HS-27A (cell line): ENCODE measurements at places on chromosomes 7 and 10.

- DNase-seq: no peak
These were observed 8.0 kb downstream of the CLDN3 start for GRCh38 chr7:73761854-73762658.

DNA sequence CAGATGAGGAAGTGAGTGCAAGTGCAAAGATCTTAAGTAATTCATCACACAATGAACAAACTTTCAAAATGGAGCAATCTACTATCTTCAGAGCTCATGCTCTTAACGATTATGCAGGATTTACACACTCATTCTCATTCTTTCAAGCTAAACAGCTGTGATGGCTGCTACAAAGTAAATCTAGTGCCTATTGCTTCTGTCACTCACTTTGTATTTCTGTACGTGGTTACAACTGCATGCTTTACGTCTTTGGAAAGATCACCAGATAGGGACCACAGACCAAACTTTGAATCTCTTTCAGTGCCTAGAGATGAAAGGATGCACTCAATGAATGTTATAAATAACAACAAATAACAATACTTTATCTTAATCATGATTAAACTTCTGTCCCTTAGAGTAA is 194.6 kb downstream of the MAGI2 start:
- DNase-seq: no peak

GRCh38 chr7:151129117-151129959 is 38.2 kb downstream of the GBX1 start:
- DNase-seq: no peak

DNA sequence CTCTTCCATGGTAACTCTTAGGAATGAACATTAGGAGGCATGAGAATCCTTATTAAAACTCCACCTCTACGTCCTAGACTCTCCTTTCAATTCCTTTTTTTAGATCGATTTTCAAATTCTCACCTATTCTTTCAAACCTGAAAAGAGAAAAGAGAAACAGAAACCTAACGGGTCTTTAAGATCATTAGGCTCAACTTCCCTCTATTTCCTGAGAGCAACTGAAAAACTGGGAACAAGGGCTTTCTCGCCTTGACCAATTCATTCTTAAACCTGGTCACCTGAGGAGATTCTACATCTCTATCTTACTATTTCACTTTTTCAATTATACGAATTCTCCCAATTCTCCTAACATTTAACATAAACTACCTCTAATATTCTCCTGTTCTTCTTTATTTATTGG is 2.8 kb downstream of the TFEC start:
- no peak for DNase-seq

DNA sequence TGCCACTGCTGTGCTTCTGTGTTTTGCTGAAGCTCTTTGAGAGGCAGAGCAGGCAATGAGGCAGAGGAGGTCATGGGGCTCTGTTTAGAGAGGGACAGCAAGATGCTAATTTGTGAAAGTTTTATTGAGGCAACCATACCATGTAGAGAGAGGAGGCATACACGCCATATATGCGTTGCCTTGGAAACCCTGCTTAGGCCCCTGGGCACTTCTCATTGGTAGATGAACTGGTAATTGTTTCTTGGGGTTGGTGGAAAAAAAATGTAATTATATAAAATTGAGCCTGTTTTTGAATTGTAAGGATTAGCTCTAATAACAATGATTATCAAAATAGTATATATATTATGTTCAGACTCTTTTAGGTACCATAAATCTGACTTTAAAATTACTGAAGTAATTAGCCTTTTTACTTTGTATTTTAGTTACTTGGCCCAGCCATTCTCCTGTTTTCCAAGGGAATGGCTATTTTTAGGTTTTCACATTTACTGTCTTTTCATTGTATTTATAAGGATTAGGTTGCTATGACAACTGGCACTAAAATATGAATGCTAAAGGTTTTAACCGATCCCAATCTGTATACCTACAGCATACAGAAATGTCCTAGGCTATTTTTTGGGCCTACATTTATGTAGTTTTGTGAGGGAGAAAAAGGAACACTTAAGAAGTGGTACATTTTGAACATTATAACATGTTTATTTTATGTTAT is 52.4 kb downstream of the BZW2 start:
- no peak for DNase-seq

DNA sequence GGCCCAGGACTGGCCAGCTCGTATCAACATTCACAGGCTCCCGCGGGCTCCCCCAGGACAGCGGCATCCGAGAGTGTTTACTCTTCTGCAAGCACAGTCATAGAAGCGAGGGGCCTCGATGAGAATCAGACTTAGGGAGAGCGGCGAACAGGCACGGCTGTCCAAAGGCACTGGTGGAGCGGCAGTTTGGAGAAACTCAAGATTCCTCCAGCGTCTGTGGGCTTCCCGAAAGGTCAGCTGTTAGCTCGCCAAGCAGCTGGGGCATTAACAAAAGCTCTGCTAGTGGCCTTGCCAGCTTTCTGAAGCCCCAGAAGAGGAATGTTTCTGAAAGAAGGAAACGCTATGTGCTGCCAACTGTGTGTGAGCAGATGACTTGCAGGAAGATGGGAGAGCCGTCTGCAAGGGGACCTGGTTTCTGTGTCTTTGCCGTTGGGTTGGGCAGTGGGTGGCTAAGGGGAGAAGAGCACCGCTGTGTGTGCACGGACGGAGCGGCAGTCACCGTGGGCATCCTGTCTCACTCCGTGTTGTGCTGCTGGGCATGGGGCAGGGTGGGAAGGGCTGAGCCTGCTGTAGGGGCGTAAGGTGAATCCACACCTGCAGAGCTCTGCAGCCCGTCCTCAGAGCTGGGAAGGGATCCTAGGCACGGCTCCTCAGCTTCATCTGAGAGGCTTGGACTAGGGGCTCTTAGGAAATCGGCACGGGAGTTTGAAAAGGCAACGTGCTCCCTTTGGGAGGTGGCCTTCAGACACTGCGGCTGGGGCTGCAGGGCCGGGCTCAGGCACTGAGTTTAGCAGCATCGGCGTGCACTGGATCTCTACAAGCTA is 42.1 kb downstream of the AMZ1 start:
- DNase-seq: no peak

DNA sequence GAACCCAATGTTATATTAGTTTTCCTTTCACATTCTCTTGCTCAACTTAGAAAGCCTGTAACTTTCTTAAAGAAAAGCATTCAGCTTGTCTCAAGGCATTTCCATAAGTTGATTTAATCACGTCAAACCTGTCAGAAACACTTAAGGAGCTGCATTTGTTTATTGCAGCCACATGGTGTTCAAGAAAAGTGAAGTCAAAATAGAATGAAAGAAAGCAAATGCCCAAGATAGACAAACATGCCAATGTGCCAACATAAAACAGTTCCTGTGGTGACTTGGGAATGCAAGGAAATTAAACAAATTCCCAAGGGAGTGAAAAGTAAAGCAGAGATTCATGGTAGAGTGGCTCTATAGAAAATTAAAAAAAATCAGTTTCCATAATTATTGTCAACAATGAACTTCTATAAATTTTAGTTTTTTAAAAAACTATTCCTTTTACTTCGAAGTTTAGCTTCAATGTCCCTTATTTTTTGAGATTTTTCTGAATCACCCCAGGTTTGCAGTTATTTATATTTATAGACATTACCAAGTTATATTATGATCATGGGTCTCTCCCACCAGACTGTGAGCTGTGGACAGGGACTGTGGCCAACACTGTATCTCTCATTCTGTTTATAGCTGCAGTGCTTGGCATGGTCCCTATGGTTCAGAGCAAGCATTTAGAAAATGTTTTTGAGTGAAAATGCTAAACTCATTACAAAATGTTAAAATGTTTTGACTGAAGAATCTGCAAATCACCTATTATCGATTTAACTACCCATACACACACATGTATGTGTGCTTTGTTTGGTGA is 887.4 kb downstream of the REEP3 start:
- no peak for DNase-seq

DNA sequence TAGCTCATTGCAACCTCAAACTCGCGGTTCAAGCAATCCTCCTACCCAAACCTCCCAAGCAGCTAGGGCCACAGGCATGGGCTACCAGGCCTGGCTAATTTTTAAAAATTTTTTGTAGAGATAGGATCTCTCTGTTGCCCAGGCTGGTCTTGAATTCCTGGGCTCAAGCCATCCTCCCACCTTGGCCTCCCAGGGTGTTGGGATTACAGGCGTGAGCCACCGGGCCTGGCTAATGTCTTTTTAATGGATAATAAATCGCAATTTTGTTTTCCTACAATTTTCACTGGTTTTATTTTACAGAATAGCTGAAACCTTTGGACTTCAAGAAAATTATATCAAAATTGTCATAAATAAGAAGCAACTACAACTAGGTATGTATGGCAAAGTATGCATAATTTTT is 10.9 kb downstream of the NUB1 start:
- DNase-seq: no peak

DNA sequence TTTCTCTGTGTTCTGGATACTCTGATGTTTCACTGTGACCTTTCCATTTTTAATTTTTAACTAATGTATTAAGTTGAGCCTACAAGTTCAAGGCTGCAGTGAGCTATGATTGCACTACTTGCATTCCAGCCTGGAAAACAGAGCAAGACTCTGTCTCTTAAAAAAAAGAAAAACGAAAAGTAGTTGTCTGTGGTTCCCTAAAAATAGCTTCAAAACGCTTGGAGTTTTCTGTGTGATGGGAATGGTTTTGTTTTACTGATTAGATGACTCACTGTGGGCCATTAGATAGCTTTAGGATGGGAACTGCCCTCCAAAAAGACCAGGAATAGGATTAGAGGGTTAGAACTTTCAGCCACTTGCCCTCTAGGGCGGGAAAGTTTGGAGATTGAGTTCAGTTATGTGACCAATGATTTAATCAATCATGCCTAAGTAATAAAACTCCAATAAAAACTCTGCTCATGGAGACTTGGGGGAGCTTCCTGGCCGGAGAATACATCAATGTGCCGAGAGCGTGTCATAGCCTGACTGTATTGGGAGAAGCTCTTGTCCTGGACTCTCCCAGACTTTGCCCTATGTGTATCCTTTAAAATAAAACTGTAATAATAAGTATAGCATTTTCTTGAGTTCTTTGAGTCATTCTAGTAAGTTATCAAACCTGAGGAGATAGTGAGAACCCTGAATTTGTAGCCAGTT is 147.1 kb downstream of the LYZL1 start:
- DNase-seq: no peak

DNA sequence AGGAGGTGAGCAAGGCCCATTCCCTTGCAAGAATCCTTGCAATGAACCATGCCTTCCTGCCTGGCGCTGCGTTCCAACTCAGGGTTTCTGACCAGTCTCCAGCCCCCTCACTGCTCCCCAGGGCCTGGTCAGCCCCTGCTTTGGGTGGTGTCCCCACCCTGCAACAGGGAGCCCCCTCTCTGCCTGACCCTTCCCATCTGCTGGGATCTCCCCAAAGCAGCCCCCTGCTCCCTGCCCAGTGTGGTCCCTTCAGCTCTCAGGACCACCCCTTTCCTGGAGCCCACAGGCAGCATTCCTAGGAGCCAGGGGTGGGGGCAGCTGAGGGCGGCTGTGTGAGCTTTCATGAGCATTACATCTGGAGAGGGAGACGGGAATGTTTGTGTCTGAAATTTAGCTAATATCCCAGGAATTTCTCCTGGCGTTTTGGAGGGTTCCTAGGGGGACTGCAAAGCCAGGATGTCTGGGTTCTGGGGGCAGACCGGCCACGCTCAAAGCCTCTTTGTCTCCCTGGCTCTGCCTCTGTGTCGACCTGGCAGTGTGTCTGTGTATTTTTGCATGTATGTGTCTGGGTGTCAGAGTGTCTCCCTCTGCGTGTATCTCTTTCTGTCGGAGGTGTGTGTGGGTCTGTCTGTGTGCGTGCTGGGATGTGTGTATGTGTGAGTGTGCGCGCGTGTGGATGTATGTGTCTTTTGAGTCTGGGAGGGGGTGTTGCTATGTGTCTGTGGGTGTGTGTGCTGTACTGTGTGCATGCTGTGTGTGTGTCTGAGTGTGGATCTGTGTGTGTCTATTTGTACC is 300.5 kb upstream of the ZMIZ1 start:
- DNase-seq: no peak

- DNase-seq: no peak
These were observed 60.9 kb downstream of the MYOF start for GRCh38 chr10:93420944-93421825.

DNA sequence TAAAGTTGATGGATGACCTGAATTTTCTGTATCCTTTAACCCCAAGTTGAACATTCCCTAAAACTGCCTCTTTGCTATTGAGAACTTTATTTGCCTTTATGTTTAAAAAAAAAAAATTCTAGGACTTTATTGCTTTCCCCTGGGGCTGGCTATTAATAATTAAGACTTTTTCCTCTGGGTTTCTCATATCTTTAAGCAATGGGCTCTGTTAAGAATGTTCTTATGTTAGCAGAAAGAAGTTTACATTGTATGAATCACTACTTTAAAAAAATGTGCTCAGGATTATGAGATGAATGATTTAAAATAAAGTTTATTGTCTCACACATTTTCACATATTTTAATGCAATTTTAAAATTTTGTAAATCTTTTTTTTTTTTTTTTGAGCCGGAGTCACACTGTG is 19.5 kb downstream of the TAX1BP1 start:
- no peak for DNase-seq

DNA sequence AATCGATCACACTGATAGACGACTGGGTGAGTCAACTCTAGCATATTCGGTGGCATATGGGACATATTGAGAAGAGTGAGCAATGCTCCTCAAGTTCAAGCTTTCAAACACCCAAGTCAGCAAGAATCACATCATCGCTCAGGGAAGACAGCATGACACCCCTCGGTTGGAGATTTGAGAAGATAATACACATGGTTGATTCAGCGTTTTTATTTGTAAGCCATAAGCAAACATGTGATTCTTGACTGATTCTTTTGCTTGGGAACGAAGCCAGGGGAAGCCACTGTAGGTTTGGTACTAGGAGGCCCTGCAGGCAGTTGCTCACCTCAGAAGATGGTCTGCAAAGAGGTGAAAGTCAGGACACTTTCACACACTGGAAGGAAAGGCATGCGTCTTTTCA is 12.6 kb downstream of the UCMA start:
- no peak for DNase-seq

DNA sequence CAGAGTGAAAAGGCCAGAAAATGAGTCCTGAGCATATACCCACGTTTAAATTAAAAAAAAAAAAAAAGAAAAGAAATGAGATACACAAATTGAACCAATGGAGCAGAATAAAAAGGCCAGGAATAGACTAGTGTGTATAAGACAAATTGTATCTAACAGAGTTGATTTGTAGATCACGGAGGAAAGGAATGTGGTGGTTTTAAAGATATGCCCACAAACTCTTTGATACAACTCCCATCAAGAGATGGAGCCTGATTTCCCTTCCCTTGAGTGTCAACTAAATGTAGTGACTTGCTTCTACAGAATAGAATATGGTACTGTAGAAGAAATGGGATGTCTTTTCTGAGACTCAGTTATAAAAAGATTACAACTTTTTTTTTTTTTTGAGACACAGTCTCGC is 10.4 kb downstream of the SYPL1 start:
- DNase-seq: no peak

GRCh38 chr7:156533964-156534363 is 106.6 kb upstream of the RNF32 start:
- DNase-seq: no peak
